ENCODE measurements at places on chromosomes 13 and 19.

DNA sequence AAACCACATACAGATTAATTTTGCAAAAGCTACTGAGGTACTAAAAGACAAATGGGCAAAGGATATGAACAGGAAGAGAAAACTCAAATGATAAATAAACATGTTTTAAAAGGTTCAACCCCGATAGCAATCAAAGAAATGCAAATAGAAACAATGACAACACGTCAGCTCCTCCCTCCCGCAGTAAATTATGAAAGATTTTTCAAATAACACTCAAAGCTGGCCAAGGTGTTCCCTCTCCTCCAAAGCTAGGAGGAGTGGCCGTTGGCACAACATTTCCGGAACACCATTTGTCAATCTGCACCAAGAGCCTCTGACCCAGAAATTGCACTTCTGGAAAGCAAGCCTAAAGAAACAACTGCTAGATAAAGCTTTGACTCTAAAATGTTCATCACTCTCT, 28.3 kb downstream of the INSR start:
- no peak for DNase-seq

DNA sequence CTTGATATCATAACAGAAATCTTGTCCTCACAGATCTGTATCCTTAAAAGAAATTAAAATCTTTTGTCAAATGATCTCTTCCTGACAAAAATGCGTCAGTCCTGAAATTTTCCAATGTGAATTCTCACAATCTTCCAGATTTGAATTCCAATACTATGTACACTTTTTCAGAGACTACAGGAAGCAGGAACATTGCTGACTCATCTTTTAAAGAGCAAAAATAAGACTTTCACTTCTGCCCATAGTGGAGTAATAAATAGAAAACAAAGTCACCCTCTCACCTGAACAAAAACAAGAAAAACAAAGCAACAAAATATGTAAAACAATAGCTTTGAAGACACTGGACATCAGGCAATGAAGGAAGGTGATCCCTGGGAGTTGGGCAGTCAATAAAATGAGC, 167.0 kb upstream of the IPO5 start:
- DNase-seq = no peak

- DNase-seq = no peak
Observed at GRCh38 chr19:2538096-2538757, 62.3 kb downstream of the GADD45B start.

- DNase-seq = no peak
Observed at GRCh38 chr13:43377149-43377548, 353.8 kb downstream of the DNAJC15 start.

GRCh38 chr19:11657307-11657706, 60.0 kb downstream of the ZNF627 start:
- DNase-seq = no peak

- no peak for DNase-seq
Observed at GRCh38 chr19:16343156-16343555, 18.5 kb downstream of the KLF2 start.

- no peak for DNase-seq
Observed at GRCh38 chr19:33468361-33469170, 53.0 kb downstream of the PEPD start.

All from breast epithelium (tissue), 4 donors.